ENCODE measurements at places on chromosomes 5 and 9.

DNA sequence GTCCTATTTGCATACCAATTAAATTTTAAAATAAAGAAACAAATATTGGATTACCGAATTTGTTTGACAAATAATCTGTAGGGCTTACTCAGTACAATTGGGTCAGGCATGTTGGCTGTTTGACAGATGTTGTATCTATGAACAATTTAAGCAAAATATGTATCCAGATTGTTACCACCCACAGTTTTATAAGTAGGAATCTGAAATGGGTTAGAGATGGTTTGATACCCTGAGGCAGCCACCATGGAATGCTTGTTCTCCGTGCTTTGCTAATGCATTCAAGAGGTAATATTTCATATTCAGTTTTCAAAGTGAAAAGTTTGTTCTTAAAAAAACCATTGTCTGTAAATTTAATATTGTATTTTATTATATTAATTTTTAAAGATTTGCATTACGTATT is 285.1 kb upstream of the ARRDC3 start:
- no peaks in the 10 kb centered on the region for H3K4me1 ChIP-seq
- no peak overlapping the region for H3K27ac ChIP-seq
- no peaks in the 10 kb centered on the region for H3K27me3 ChIP-seq

GRCh38 chr5:17316970-17317459 is 99.6 kb downstream of the BASP1 start:
- DNase-seq, result no peak
- H3K36me3 ChIP-seq, result no peaks in the 10 kb centered on the region
- peaks cover 17% of the 10 kb centered on the region for H3K4me1 ChIP-seq
- H3K27me3 ChIP-seq, result no peaks in the 10 kb centered on the region

GRCh38 chr5:153749960-153750359 is 259.5 kb downstream of the GRIA1 start:
- DNase-seq, result peak; percentile 42
- H3K4me1 ChIP-seq, result no peaks in the 10 kb centered on the region
- no peak overlapping the region for H3K4me3 ChIP-seq
- no peaks in the 10 kb centered on the region for H3K27me3 ChIP-seq
- H3K27ac ChIP-seq, result no peak overlapping the region

GRCh38 chr5:91222482-91222881 is 160.6 kb downstream of the ARRDC3 start:
- DNase-seq, result no peak
- no peak overlapping the region for H3K4me3 ChIP-seq
- no peaks in the 10 kb centered on the region for H3K36me3 ChIP-seq
- H3K27me3 ChIP-seq, result no peaks in the 10 kb centered on the region
- peaks cover 34% of the 10 kb centered on the region for H3K4me1 ChIP-seq

DNA sequence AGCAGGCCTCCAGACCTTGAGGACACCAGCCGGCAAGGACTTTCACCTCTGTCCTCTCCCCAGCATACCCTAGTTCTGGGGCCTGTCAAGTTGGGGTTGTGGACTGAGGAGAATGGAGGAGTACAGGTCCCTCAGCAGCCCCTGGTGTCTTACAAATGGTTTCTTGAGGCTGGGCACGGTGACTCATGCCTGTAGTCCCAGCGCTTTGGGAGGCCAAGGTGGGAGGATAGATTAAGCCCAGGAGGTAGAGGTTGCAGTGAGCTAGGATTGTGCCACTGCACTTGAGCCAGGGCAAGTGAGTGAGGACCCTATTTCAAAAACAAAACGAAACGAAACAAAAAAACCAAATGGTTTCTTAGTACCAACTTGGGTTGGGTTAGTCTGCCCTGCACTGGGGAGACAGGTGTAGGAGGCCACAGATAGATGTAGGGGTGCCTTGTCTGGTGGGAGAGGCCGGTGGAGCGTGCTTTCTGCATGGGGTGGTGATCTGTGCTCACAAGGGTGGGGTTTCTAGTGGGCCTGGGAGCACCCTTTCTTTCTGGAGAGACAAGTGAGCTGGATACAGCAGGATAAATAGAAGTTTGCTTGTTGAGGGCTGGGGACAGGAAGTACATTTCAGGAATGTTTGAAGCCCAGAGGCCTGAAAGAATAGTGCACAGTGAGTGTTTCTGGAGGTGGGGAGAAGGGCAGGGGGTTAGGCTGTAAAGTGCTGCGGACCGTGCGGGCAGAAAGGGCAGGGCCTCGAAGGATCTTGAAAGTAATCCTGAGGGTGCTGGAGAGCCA is 37.7 kb upstream of the PSD2 start:
- no peak overlapping the region for H3K4me3 ChIP-seq
- H3K4me1 ChIP-seq, result peaks cover 12% of the 10 kb centered on the region
- peaks cover 26% of the 10 kb centered on the region for H3K27me3 ChIP-seq
- peak; percentile 48 for DNase-seq
- no peak overlapping the region for H3K27ac ChIP-seq

- no peaks in the 10 kb centered on the region for H3K27me3 ChIP-seq
- DNase-seq, result no peak
- H3K4me3 ChIP-seq, result no peak overlapping the region
- H3K27ac ChIP-seq, result no peak overlapping the region
Measured at GRCh38 chr9:77391834-77392233, 214.5 kb downstream of the VPS13A start.

DNA sequence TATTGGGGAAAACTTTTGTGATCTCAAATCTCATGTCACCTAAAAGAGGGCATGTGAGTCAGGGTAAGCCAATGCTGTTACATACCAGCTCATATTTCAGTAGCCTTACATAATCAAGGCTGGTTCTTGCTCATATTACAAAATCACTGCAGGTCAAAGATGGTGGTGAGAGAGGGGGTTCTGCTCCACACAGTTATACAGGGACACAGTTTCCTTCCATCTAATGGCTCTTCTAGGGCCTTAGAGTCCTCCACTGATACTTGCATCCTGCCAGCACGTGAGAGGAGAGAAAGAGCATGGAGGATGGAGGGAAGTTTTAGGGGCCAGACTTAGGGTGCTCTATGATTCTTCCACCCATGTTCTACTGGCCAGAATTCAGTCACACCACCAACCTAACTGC is 130.0 kb downstream of the LIFR start:
- DNase-seq, result no peak
- H3K27me3 ChIP-seq, result no peaks in the 10 kb centered on the region
- H3K36me3 ChIP-seq, result no peaks in the 10 kb centered on the region
- H3K4me1 ChIP-seq, result peaks cover 45% of the 10 kb centered on the region
- H3K27ac ChIP-seq, result no peak overlapping the region

- DNase-seq, result peak; percentile 92
- peaks cover 59% of the 10 kb centered on the region for H3K4me1 ChIP-seq
- H3K4me3 ChIP-seq, result peak overlapping the region; percentile 3
- H3K27me3 ChIP-seq, result no peaks in the 10 kb centered on the region
- peaks cover 5% of the 10 kb centered on the region for H3K36me3 ChIP-seq
Measured at GRCh38 chr9:113577525-113578261, 114.2 kb downstream of the RGS3 start.

GRCh38 chr5:135214897-135215616 is 181.0 kb upstream of the PITX1 start:
- no peak overlapping the region for H3K4me3 ChIP-seq
- H3K4me1 ChIP-seq, result peaks cover 16% of the 10 kb centered on the region
- DNase-seq, result peak; percentile 49
- no peaks in the 10 kb centered on the region for H3K36me3 ChIP-seq
- H3K27ac ChIP-seq, result no peak overlapping the region

- H3K4me1 ChIP-seq, result peaks cover 18% of the 10 kb centered on the region
- no peak overlapping the region for H3K27ac ChIP-seq
- no peak for DNase-seq
- no peaks in the 10 kb centered on the region for H3K36me3 ChIP-seq
- H3K27me3 ChIP-seq, result no peaks in the 10 kb centered on the region
Measured at GRCh38 chr9:18263377-18263776, 210.6 kb upstream of the ADAMTSL1 start.

- DNase-seq, result peak; percentile 86
- H3K4me1 ChIP-seq, result peaks cover 5% of the 10 kb centered on the region
- peak overlapping the region; percentile 76 for H3K4me3 ChIP-seq
- no peaks in the 10 kb centered on the region for H3K36me3 ChIP-seq
- no peak overlapping the region for H3K27ac ChIP-seq
- H3K27me3 ChIP-seq, result peaks cover 10% of the 10 kb centered on the region
Measured at GRCh38 chr5:176543428-176544182, 5.5 kb upstream of the CDHR2 start.

- no peak overlapping the region for H3K27ac ChIP-seq
- peak; percentile 79 for DNase-seq
- no peaks in the 10 kb centered on the region for H3K36me3 ChIP-seq
- no peaks in the 10 kb centered on the region for H3K27me3 ChIP-seq
- peaks cover 15% of the 10 kb centered on the region for H3K4me1 ChIP-seq
Measured at GRCh38 chr5:160197341-160198144, 31.8 kb upstream of the FABP6 start.

DNA sequence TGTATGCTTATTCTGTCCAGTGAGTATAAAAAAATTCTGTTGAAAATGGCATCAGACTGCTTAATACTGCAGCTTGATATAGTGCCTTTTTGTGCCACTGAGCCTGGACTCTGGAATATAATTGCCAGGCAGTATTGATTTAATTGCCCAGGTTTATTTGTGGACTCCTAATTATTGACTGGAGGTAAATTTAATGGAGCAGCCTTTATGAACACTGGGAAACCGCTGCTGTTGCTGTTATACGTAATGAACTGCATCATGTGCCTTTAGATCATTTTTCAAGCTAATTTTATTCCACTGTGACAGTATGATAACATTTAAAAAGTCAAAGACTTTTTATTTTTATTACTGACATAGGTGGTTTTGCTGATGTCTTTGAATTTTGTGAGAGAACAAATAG is 90.2 kb upstream of the SH3GL2 start:
- no peaks in the 10 kb centered on the region for H3K27me3 ChIP-seq
- H3K4me1 ChIP-seq, result no peaks in the 10 kb centered on the region
- DNase-seq, result no peak
- peaks cover 4% of the 10 kb centered on the region for H3K36me3 ChIP-seq

DNA sequence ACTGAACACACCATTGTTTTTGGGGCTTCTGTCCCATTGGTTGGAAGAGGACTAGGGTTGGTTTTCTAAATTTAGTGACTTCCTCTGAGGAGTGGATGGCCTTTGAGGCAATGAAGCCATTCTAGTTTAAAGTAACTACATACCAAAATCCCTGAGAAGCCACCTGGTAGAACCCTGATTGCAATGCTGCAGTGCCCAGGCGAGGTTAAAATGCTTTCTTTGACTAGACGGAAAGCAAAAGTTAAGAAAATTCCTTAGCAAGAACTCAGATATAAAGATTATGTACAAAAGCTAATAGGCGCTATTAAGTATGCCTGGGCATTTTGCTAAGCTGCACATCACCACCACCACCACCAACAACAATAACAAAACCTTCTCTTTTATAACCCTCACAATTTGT is 20.6 kb downstream of the GLRX start:
- H3K4me3 ChIP-seq, result no peak overlapping the region
- peaks cover 4% of the 10 kb centered on the region for H3K4me1 ChIP-seq
- no peaks in the 10 kb centered on the region for H3K27me3 ChIP-seq
- no peak for DNase-seq
- peaks cover 5% of the 10 kb centered on the region for H3K36me3 ChIP-seq
- no peak overlapping the region for H3K27ac ChIP-seq

GRCh38 chr5:107968998-107969397 is 298.3 kb upstream of the EFNA5 start:
- H3K36me3 ChIP-seq, result no peaks in the 10 kb centered on the region
- peak; percentile 25 for DNase-seq
- H3K4me1 ChIP-seq, result peaks cover 23% of the 10 kb centered on the region
- peak overlapping the region; percentile 42 for H3K27ac ChIP-seq
- no peak overlapping the region for H3K4me3 ChIP-seq
- H3K27me3 ChIP-seq, result no peaks in the 10 kb centered on the region

GRCh38 chr5:58135571-58136335 is 324.1 kb downstream of the PLK2 start:
- no peaks in the 10 kb centered on the region for H3K36me3 ChIP-seq
- no peaks in the 10 kb centered on the region for H3K27me3 ChIP-seq
- peak; percentile 75 for DNase-seq
- H3K27ac ChIP-seq, result peak overlapping the region; percentile 68
- H3K4me3 ChIP-seq, result no peak overlapping the region
- H3K4me1 ChIP-seq, result peaks cover 30% of the 10 kb centered on the region

DNA sequence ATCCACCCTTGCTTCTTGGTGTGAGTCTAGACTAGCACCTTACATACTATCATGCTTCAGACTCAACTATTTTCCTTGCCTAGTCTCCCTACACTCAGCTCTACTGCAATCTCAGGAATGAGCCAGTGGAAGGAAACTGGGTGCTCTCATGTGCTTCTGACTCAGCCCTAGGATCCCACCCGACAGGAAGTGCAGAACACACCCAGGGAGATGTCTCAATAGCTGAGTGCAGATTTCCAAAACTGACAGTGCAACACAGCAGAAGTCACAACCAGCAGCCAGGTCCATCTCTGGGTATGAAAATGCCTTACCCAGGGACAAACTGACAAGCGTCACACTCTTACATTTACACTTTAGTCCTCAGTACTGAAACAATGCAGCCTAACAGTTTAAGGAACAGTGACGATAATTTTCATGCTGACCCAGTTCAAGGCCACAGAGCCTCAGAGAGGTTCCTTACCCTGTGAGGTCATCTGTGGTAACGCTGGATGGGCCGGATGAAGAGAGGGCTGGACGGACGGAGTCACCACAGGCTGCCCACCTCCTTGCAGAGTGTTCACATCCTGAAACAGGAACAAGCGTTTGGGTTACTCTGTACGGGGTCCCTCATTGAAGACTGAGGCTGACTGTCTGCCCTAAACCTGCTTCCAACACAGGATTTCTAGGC is 33.0 kb downstream of the FKBP15 start:
- H3K4me3 ChIP-seq, result peak overlapping the region; percentile 66
- peaks cover 27% of the 10 kb centered on the region for H3K4me1 ChIP-seq
- H3K27me3 ChIP-seq, result no peaks in the 10 kb centered on the region
- peak overlapping the region; percentile 95 for H3K27ac ChIP-seq

DNA sequence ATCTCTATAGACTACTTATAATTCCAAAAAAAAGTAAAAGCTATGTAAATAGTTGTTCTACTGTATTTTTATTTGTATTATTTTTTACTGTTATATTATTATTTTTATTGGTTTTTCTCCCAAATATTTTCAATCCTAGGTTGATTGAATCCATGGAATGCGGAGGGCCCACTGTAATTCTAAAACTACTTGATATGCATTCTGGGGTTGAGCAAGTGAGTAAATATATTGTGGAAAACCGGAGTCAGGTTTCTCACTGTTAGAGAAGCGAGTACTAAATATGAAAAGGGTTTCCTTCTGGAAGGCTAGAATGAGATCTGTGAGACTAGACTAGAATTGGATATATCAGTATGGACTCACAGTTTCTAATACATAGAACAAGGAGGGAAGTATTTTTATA is 66.5 kb downstream of the FBXW11 start:
- H3K36me3 ChIP-seq, result peaks cover 2% of the 10 kb centered on the region
- H3K27me3 ChIP-seq, result no peaks in the 10 kb centered on the region
- no peak for DNase-seq
